ENCODE measurements at places on chromosomes 2 and 18.
A peak's percentile ranks its signal among the peaks of the same experiment; 100 is the strongest.

DNA sequence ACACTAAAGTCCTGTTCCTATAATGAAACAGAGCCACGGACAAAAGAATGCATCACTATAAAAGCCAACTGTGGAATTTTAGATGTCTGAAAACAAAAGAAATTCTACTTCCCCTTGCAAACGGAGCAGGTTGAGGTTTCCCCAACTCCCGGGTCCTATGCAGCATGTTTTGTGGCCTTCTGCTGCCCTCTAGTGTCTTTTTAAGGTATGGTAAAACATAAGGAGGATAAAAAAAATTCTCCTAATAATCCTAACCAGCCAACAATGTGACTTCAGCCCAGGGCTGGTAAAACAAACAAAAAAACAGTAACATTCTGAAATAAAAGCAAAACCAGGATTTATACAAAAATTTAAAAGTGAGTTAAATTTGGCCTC lies 539.5 kb downstream of the NRXN1 start:
- no peak for DNase-seq

- DNase-seq: no peak
Observed at GRCh38 chr2:233323851-233324250, 16.2 kb downstream of the SAG start.

GRCh38 chr2:59167514-59167913 lies 926.4 kb upstream of the FANCL start:
- DNase-seq: no peak

GRCh38 chr2:191666732-191667131 lies 11.2 kb upstream of the NABP1 start:
- no peak for DNase-seq

DNA sequence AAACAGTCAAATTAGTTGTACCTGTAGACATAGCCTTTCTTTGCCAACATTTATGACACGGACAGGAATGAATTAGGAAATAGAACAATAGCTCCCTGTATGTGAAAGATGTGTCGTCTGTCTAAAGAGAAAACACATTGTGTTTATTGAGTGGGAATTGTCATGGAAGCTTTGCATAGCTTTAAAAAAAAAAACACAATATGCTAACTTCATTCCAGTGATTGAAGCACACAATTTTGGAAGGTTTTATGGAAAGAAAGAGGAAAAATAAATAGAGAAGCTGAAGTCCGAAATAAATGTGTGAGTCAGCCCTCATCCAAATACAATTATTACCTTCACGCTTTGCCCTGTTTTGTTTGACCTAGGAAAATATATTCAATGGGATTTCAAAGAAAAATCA lies 1095.7 kb downstream of the TSN start:
- no peak for DNase-seq

DNA sequence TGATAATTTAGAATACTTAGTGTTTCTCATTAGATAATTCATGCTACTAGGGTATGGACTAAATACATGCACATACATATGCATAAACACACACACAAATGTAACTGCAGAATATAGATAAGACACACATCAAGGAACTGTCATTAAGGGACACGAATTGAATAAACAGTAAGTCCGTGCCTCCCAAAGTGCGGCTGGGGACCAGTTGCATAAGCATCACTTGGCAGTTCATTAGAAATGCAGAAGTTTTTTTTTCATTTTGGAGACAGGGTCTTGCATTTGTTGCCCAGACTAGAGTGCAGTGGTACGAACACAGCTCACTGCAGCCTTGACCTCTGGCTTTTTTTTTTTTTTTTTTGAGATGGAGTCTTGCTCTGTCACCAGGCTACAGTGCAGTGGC lies 130.0 kb upstream of the CCDC195 start:
- DNase-seq: no peak

DNA sequence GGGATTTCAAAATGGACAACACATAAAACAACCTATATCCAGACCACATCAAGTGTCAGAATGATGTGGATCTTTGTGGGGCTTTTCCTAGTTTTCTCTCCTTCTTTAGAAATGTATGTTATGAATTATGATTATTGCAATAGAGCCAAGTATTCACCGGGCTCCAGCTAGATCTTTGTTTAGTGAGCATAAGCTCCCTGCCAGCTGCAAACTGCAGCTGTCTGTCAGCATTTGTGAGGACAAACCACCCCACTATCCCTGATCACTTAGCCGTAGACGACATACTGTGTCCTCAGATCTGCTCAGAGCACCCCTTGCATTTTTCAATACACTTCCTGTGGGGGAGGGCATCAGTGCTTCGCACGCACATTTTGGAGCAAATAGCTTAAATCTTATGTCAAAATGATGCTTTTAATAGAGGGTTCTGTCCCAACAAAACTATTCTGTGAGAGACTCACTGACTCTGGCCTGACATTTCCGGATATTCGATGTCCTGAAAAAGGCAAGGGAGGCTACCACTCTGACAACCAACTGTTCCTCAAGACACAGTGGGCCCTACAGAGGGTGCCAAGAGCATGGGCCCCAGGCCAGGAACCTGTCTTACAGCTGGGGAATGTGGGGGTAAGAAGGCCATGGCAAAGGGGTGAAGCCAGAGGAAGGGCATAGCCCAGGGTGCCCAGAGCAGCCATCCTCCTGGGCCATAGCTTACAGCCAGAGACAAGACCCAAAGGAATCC lies 346.0 kb downstream of the ARHGAP15 start:
- DNase-seq: no peak

DNA sequence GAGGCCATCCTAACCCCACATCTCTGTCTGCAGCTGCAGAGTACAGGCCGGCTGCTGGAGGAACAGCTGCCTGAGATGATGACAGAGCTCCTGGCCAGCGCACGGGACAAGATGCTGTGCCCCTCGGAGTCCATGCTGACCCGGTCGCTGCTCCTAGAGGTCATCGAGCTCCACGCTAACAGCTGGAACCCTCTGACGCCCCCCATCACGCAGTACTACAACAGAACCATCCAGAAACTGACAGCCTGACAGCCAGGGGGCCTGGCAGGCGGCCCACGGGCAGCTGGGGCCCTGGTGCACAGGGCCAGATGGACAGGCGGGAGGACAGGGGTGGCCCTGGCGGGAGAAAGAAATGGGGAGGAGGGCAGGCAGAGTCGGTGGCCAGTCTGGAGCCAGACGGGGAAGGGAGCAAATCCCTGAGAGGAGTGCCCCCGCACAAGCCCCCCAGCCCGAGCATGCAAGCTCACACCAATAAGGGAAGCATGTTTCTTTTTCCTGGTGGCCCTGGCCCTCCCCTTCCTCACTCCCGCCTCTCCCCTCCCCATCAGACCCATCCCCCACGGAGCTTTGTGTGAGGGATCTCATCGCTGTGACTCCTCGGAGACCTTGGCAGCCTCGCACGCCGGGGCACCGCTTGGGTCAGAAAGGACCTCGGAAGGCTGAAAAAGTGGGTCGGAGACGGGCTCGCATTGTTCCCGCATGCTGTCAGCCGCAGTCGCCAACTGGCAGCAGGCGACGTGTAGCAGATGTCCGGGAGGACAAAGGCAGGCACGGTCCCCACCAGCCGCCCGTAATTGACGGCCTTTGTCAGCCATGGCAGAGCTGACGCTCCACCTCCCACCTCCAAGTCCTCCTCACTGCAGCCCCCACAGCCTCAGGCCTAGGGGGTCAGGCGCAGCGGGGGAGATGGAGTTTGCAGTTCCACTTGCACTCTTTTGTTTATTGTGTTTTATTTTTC lies 91.2 kb downstream of the SMAD7 start:
- DNase-seq: no peak

- no peak for DNase-seq
Observed at GRCh38 chr2:38863061-38863695, 12.6 kb downstream of the DHX57 start.

DNA sequence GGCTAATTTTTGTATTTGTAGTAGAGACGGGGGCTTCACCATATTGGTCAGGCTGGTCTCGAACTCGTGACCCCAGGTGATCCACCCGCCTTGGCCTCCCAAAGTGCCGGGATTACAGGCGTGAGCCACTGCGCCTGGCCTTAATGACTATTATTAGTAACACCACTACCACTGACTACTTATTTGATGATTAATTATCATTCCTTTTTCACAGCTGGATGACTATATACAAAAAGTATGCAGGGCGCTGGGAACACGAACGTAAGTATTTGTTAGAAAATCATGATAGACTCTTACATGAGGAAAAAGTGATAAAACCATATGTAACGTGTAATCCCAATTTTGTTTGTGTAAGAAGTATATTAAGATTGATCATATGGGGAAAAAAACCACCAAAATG lies 21.6 kb downstream of the DARS1 start:
- DNase-seq: no peak

DNA sequence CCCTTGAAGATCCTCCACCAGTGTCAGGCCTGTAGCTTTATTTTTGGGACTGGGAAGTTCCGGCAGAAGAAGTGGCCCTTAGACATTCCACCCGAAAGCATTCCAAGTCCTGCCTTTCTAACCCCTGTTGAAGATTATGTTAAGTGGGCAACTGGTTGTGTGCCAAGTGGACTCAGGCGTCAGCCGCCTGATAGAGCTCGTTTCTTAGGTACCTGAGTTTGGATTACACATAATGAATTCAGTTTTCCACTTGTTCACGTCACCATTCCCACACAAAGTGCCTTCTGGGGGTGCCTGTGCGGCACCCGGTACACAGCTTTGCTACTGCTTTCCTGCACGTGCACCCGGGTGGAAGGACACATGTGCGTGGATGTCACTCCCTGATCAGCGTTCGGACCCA lies 156.5 kb downstream of the PTGR3 start:
- no peak for DNase-seq

- peak; percentile 62 for DNase-seq
Observed at GRCh38 chr2:1728821-1729220, 15.5 kb downstream of the PXDN start.

DNA sequence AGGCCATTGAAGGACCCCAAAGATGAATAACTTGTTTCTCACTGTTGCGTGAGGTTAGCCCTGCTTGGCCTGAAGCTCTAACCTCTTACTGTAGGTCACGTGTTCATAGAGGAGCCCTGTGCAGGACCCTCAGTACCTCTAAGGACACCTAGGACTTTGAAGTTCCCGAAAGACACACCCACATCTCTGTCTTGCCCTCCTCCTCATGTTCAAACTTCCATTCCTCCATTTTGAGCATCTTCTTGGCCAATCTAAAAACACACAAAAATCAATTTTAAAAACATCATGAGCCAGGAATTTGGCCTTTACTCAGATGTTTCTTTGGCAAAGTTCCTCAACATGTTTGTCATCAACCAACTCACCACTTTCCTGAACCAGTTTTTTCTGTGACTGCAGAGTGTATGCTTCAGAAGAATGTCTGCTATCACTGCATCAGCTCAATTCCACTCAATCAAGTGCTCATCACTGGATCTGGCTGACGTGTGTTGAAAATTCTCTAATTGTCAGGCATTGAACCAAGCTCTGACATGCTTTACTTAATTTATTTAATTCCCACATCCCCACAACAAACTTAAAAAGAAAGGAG lies 101.6 kb downstream of the AP1S3 start:
- DNase-seq: no peak

- no peak for DNase-seq
Observed at GRCh38 chr2:46847185-46847710, 68.4 kb downstream of the MCFD2 start.

DNA sequence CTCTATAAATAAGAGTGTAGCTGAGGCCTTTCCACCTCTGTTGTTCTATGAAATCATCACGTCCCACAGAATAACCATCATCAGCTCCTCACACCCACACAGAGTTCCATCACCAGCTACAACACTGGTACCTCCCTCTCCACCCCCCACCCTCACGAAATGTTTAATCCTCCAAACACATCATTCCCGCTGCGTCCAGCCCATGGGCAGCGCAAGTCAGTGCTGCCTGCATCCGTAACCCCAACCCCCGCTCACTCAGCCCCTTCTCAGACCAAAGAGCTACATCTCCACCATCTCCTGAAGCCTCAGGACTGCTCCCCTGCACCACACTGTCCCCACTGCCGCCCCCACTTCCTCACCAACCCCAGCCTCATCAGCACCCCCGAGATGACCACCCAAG lies 19.4 kb downstream of the DNMT3A start:
- no peak for DNase-seq

DNA sequence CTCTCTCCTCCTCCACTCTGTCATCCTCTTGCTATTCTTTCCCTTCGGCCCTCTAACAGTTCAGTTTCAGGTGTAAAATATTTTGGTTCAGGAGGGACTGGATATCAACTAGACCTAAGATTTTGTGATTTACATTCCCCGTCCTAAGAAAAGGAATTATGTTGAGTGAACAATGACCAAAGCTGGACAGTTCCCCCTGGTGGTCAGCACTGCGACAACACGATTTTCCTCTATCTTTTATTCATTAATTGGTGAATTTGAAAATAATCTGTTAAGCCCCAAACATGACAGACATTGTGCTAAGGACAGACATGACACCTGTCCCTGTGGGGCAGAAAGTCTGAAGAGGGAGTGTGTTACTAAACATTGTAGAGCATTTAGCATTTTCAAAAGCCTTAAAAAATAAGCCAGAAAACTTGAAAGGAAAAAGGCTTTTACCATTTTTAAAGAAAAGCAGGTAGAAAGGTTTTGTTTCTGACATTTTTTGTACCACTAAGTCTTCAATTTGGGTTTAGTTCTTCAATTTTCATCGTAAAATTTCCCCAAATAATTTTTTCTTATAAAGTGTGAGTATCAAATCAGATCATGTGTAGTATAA lies 28.4 kb upstream of the GTF2A1L start:
- DNase-seq: no peak

GRCh38 chr2:120219766-120220165 lies 3.4 kb downstream of the TMEM185B start:
- DNase-seq: no peak

DNA sequence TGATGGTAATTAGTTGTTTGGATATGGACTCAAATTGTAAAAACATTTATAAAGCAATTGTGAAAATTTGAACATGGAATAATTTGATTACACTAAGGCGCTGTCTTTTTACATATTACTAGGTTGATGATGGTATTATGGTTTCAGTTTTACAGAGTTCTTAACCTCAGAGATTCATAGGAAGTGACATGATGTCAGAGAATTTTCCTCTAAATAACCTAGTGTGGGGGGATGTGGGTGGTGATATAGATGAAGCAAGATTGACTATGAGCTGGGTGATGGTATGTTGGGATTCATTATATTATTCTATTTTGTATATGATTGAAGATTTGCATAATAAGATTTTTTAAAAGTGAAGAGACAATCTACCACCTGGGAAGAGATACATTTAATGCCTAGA lies 45.9 kb upstream of the ATP5MC3 start:
- no peak for DNase-seq

- no peak for DNase-seq
Observed at GRCh38 chr18:60331890-60332289, 40.7 kb downstream of the MC4R start.

DNA sequence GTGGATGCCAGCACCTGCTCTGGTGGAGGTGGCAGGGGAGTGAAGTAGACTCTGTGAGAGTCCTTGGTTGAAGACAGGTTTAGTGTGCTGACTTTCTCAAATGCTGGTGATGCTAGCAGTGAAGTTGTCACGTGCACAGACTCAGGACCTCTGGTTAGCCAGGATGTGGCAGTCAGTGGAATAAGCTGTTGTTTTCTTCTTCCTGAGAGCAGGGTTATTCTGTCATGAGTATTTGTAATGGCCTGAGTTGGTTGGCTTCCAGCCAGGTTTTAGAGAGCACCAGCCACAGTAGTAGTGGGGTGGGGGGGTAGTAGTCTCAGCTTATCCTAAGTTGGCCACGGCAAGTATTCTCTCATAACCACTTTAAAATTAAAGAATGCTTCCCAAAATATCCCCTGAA lies 238.5 kb upstream of the FBXO11 start:
- no peak for DNase-seq
